Epithelial cell of esophagus (primary cell): ENCODE measurements at places on chromosomes 3 and 15.

GRCh38 chr3:12456441-12456840, 27.8 kb upstream of the TSEN2 start:
- DNase-seq = no peak

DNA sequence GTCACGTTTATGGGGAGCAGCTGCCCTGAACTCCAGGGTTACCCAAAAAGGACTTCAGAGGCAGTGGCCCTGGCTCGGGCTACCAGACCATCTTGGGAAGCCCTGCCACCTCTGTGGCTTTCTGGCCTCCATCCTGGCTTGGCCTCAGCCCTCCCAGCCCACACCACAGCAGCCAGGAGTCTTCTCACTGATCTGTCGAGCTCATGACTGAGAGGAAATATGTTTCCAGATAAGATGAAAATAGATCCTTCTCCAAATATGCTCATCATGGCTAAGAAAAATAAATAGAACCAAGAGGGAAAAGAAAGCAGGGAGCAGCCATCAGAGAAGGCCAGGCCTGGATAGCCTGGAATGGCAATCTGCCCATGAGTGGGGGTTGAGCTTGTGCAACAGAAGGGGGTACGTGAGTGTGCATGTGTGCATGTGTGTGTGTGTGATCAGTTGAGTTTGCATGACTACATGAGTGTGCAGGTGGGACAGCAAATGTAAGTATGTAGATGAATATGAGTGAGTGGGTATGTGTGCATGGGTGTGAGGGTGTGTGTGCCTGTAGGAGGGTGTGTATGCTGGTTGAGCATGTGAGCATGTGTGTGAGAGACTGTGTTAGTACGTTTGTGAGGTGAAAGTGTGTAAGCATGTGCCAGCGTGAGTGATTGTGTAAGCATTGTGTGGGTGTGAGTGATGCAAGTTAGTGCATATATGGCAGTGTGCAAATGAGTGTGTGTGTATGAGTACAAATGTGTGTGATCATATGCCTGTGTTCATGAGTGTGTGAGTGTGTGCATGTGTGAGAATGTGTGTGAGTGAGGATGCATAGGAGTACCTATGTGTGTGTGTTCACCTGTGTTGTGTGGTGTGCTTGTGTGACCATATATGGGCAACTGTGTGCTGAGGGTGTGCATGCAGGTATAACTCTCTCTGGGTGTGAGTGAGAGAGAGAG, 9.9 kb upstream of the RFT1 start:
- no peak for DNase-seq

DNA sequence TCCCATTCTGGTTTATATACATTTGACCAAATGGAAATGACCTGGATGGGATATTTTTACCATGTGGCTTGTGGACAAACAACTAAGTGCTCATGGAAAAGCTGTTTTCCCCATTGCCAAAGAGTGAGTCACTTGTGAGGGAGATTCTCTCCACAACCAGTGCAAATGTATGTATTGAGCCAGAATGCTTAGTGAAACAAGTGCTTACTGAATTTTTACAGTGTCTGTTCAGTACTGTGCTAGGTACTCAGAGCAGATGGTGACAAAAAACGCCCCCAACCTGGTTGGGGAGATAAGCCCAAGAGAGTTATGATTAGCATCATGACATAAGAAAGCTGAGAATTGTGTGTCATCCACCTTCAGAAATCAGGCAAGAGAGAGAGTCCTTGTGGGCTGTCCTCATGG, 2.3 kb downstream of the CHP1 start:
- peak; percentile 82 for DNase-seq

GRCh38 chr15:43943511-43943910, 116.7 kb downstream of the WDR76 start:
- DNase-seq = no peak

GRCh38 chr3:183896610-183897009, 11.9 kb upstream of the PARL start:
- DNase-seq = no peak

DNA sequence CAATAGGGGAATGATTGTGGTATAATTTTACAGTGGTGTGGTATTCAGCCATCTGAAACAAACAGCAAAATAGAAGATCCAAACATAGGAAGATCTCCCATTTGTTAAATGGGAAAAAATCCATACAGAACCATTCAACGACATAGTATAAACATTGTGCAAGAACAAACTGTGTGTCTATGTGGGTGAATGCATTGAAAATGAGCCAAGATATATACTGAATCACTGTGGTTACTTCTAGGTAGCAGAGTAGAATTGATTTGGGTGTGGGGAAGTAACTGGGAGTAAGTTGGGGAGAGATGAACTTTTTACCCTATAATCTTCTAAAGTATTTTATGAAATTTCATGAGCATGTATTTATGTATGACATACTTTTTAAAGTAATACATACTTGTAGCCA, 123.1 kb upstream of the UMPS start:
- peak; percentile 85 for DNase-seq

GRCh38 chr15:63638839-63639238, 41.7 kb downstream of the FBXL22 start:
- no peak for DNase-seq

DNA sequence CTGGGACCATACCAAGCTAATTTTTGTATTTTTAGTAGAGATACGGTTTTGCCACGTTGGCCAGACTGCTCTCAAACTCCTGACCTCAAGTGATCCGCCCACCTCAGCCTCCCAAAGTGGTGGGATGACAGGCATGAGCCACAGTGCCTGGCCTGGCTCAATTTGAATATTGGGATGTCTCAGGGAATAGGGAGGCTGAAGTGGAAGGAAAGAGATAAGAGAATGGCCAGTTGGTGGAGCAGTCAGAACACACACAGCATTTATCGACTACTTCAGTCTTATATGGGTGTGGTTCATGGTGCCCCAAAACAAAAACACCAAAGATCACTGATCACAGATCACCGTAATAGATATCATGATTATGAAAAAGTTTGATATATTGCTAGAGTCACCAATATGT, 144.4 kb downstream of the GMNC start:
- no peak for DNase-seq

DNA sequence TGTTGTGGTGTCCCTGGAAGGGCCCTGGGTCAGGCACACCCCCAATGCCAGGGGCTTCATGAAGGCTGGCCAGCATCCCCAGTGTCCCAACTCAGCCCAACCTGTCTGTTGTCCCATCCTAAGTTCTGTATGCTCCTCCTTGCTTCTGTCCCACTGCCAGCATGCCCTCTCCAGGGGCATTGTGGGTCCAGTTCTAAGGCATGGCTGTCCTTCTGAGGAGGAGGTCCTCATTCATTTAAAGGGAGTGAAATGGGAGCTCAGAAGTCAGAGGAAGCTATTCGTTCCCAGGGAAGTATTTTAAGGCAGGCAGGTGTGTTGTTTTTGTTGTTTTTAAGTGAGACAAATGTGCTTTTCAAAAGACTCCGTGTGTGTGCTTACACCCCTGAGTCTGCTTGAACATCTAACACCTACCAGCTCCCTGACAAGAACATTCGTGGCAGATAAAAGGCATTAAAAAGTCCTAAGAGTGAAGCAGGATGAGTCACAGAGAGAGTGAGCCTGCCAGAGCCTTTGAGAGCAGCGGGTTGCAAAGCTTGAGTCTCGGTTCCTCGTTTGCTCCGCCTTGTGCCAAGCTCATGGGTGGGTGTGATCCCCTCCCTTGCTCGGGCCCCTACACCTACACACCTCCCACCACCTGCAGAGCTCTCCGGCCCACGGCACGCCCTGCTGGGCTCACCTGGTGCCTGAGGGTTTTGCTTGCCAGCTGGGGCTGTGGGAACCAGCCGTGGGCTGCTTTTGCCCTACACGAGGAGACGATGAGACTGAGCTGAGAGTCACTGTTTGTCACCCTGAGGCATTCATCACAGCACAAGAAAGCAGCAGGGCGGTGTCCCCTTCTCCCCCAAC, 183.4 kb upstream of the TOPAZ1 start:
- peak; percentile 62 for DNase-seq

GRCh38 chr15:29270169-29270955, 740 bp upstream of the NSMCE3 start:
- peak; percentile 59 for DNase-seq

DNA sequence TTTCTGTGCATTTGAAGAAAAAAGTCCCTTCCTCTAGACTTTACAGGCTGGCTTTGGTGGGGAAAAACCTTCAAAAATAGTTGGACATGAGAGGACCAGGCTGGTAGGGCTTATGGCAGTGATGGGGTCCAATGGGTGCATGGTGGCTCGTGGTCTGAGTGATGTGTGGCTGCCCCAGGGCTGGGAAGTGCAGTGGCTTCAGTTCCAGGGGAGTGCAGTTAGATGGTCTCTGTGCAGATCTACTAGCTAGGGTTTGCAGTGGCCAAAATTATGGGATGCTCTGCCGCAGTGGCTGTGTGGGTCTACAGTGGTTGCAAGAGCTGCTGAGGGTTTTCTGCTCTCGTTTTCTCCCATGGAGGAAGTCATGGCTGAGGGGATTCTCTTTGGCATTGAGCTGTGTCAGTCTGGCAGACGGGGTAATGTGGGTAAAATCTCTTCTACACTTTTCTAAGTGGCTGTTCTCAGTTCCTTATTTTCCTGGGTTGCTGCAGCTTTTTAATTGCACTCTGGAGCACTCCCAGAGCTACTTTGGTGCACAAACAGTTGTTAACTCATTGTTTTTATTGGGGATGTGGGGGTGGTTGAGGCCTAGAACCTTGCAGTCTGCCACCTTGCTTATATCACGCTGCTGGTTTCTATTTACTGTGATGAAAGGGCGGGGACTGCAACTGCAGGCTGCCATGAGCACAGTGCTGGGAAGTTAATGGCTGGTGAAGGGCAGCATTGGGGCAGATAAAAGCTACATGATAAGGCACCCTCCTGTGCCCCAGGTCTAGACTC, 1324.6 kb downstream of the NSUN3 start:
- no peak for DNase-seq

GRCh38 chr15:31216215-31216911, 110.3 kb upstream of the KLF13 start:
- peak; percentile 49 for DNase-seq

GRCh38 chr3:60629816-60630215, 621.4 kb downstream of the FHIT start:
- DNase-seq = no peak

GRCh38 chr3:188594139-188594538, 440.2 kb downstream of the LPP start:
- peak; percentile 73 for DNase-seq

- no peak for DNase-seq
Observed at GRCh38 chr3:143208976-143209714, 89.6 kb downstream of the CHST2 start.
